Aorta (tissue), 5 donors: ENCODE measurements at places on chromosomes 2 and 18. TPM values are rescaled to one million over a fixed set of nuclear protein-coding genes. Genes with fewer than 3 reads are reported as not detected.

The ELOA2 gene
- total RNA-seq, result not detected

- DNase-seq, result no peak
Observed at GRCh38 chr2:202017940-202018339, 15.7 kb upstream of the FZD7 start.

- DNase-seq, result no peak
Observed at GRCh38 chr18:53817976-53818950, 406.2 kb downstream of the MBD2 start.

GRCh38 chr2:96104487-96104861, 11.9 kb downstream of the ADRA2B start:
- DNase-seq, result no peak

- DNase-seq, result no peak
Observed at GRCh38 chr2:98050070-98050469, 36.9 kb upstream of the VWA3B start.

The TGFA gene
- 2.0 TPM for total RNA-seq

DNA sequence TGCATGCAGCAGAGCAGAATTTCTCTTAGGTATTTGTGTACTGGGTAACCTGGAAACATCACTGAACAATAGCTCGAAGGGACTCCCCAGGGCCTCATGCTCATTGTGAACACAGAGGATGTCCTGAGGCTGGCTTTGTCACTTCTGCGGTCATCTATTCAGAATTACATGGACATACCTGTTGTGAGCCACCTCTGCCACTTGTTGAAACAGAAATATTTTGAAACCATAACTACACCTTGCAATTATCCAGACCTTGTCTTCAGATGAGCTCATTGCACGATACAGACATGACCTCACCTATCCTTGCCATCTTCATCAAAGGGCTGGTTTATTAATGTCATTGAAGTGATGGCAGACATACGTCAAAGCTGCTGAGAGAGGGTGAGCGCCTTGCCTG, 23.4 kb upstream of the CREG2 start:
- DNase-seq, result no peak

The LOXL3 gene
- total RNA-seq, result 27.1 TPM

DNA sequence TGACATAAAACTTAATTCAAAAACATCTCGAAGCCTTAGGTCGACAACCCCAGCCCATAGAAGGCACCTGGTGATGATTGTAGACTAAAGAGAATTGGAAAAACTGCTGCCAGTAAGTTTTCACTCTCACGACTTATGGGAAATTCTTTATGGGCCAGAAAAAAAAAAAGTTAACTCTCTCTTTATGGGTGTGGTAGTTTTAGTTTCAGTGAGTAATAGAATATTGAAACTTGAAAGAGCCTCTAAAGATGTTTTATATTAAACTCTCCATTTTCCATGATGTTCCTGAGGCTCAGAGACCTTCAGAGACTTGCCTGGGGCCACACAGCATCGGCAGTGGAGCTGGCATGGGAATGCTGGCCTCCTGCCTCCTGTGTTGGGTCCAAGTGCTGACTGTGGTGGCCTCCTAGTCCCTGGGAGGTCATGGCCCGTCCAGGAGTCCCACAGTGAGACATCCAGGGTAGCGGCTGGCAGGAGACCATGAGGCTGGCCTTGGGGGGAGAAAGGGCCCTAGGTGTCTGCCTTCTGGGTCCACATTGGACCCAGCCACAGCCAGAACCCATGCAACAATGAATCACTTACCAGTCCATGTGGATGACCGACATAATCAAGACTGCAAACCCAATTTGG, 158.9 kb downstream of the SEPTIN10 start:
- no peak for DNase-seq
